ENCODE measurements at places on chromosomes 6 and 20.

- DNase-seq: no peak
Measured at GRCh38 chr6:106637051-106637716, 7.8 kb downstream of the QRSL1 start.

DNA sequence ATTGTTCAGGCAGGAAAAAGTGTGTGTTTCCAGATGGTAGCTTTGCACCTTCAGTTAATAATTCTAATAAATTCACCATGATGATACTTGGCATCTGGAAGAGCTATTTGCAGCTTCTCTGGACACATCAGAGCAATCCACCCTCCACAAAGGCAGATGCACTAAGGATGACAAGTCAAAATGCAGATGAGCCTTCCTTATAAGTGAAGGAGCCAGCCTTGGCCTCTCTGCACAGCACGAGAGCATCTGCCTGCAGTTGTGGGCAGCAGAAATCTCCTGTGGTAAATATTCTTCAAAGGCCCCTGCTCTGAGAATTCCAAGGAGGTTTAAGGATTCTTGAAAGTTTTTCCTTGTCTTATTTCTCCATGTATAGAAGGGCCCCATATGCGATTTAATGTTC, 6.9 kb upstream of the POM121L2 start:
- DNase-seq: no peak

DNA sequence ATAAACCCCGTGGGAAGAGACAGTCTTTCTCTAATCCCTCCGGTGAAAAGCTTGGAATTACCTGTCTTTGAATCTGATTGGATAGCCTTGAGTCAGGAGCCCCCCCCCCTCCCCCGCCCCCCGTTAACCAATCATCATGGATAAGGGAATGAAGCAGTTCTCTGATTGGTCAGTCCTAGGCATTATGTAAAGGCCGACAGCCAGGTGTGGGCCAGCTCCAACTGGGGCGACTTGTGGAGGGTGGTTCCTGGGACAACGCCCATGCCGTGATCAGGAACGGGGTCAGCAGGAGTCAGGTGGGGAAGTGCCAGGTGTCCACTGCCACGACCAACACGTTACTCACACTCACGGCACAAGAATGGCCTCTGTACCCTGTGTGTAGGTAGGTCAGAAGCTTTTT, 406.8 kb upstream of the SULF2 start:
- DNase-seq: no peak

GRCh38 chr6:16762268-16762549, 949 bp upstream of the ATXN1 start:
- no peak for DNase-seq

DNA sequence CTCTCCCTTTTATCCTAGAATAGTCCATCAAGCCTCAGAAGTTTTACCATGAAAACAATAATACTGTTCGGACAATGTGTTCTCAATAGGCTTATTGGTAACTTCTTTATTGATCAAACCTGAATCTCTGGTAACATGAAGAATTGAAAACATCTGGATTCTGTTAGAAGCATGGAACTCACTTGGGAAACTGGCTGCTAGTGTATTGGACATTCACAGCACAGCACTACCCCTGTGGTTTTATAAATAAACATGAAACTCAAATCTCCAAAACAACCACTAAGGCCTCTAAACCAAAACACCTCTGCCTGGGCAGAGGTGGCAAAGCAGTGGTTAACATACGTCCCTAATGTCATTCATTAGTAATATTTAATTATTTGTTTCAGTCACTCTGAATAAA, 157.6 kb upstream of the KCNQ5 start:
- no peak for DNase-seq

- DNase-seq: no peak
Measured at GRCh38 chr6:6810727-6811126, 222.2 kb downstream of the LY86 start.

- DNase-seq: no peak
Measured at GRCh38 chr6:129709196-129709768, 695 bp downstream of the ARHGAP18 start.

- no peak for DNase-seq
Measured at GRCh38 chr20:46804126-46804525, 90.5 kb upstream of the EYA2 start.

- DNase-seq: no peak
Measured at GRCh38 chr6:35984701-35985100, 39.7 kb downstream of the SLC26A8 start.

- DNase-seq: no peak
Measured at GRCh38 chr20:58963060-58963584, 17.9 kb upstream of the NELFCD start.

All from HuH-7 (cell line).